Right ventricle myocardium superior (tissue), 1 donor: ENCODE measurements at places on chromosomes 5 and 9.

DNA sequence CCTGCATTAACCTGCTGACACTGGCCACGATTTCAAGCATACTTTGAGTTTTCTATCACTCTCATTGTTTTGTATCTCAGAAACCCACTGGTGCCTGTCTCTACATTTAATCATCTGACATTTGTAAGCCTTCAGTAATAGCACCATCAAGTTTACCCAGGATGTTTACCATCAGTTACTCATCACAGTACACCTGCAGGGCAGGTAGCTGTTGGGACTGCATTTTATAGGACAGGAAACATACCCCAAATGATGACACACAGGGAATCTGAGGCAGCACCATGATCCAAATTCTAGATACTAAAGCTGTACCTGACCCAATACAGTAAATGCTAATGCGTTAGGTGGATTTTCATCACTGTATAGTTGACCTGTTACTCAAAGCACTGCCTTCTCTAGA lies 114.2 kb downstream of the FEM1C start:
- no peak for DNase-seq

- no peak for DNase-seq
These were observed 128.6 kb upstream of the GRHPR start for GRCh38 chr9:37293664-37294524.

GRCh38 chr5:38134810-38135209 lies 123.5 kb upstream of the EGFLAM start:
- no peak for DNase-seq

DNA sequence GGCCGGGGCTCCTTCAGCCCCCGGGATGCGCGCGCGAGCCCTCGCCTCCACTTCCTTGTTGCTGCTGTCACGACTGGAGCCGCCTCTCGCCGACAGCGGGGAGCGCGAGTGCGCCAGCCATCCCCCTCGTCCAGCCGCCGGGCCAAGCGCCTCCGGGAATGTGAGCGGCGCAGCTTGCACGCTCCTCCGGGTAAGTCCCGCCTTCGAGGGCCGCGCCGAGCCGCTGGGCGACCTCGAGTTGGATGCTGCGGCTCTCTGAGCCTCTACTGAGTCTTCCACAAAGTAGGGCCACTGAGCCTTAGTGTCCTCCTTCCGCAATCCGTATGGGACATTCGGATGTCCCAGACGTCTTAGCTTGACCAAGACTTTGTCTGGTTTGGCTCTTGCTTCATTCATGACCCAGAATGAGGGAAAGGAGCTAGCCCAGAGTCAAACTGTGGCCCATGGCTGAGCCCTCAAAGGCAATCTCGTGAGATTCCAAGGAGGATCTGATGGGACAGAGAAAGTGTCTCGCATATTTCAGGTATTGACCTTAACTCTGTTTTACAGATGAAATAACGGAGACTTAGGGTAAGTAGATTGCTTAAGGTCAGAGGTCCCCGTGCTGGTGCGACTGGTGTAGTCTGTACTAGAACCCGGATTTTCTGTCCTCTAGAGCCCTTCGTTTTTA lies 586 bp downstream of the HMGXB3 start:
- peak; percentile 73 for DNase-seq

GRCh38 chr9:110029956-110030480 lies 177.9 kb downstream of the C9orf152 start:
- no peak for DNase-seq
